GM23338 (cell line): ENCODE measurements at places on chromosomes 2 and 18. TPM values are rescaled to one million over a fixed set of nuclear protein-coding genes. Genes with fewer than 3 reads are reported as not detected.

Gene KCNJ13
- not detected in 2 replicates for total RNA-seq

Gene MYL1
- not detected in 2 replicates for total RNA-seq

Gene IFT172
- total RNA-seq: 17.2 and 17.6 TPM in 2 replicates

Gene EHD3
- 11.9 and 12.6 TPM in 2 replicates for total RNA-seq

Gene SCRN3
- total RNA-seq: 8.1 and 9.6 TPM in 2 replicates

Gene EMX1
- 7.9 and 12.6 TPM in 2 replicates for total RNA-seq

Gene SP9
- 0.12 and 0.49 TPM in 2 replicates for total RNA-seq

Gene ACTR1B
- 41.5 and 42.5 TPM in 2 replicates for total RNA-seq

Gene TXNDC2
- total RNA-seq: not detected in 2 replicates

Gene CNDP1
- total RNA-seq: 0.03 TPM in 1 of 2 replicates, not detected in the other

Gene CRYGD
- 3.0 and 3.4 TPM in 2 replicates for total RNA-seq

Gene KCNG2
- 0.52 TPM in 1 of 2 replicates, not detected in the other for total RNA-seq

Gene COLEC12
- 3.2 and 4.0 TPM in 2 replicates for total RNA-seq

Gene MFSD6
- 9.6 and 15.8 TPM in 2 replicates for total RNA-seq
